GM13976 (cell line): ENCODE measurements at places on chromosomes 5 and 9.
A peak's percentile ranks its signal among the peaks of the same experiment; 100 is the strongest.

DNA sequence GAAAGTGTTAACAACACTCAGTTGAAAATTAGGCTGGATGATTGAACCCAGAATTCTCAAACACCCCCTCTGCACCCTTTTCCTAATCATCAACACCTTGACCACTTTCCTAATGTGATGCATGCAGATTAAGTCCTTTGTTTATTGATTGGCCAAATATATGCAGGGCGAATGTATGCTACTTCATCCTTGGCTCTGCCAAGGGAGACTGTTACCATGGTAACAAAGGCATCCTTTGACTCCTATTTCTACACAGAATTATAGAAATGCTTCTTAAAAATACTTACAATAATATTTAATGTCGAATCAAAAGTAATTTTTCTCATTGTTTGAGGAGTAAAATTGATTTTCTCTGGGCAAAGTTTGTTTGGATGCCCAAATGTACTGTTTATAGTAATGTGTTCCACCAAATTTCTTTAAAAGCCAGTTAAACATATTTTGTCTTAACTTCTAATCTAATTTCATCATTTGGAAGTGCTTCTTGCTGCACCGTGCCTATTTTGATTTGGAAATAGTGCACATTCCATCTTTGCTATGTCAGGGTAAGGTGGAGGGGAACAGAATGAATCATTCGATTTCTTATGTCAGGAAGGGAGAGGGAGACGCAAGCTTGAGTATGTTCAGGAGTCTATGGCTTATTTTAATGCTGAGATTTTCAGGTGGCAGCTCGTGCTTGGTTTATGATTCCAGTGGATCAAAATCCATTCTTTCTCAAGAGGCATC, 1384.3 kb upstream of the WWC1 start:
- DNase-seq, result no peak

DNA sequence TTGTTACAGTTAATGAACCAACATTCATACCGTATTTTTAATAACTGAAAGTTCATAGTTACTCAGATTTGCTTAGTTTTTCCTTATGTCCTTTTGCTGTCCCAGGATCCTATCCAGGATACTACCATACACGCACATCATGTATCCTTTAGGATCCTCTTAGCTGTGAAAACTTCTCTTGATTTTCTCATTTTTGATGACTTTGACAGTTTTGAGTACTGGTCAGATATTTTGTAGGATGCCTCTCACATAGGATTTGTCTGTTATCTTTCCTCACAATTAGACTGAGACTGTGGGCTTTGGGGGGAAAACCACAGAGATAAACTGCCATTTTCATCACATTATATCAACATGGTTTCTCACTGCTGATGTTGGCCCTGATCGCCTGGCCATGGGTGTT, 491.3 kb upstream of the TRPC7 start:
- no peak for DNase-seq

DNA sequence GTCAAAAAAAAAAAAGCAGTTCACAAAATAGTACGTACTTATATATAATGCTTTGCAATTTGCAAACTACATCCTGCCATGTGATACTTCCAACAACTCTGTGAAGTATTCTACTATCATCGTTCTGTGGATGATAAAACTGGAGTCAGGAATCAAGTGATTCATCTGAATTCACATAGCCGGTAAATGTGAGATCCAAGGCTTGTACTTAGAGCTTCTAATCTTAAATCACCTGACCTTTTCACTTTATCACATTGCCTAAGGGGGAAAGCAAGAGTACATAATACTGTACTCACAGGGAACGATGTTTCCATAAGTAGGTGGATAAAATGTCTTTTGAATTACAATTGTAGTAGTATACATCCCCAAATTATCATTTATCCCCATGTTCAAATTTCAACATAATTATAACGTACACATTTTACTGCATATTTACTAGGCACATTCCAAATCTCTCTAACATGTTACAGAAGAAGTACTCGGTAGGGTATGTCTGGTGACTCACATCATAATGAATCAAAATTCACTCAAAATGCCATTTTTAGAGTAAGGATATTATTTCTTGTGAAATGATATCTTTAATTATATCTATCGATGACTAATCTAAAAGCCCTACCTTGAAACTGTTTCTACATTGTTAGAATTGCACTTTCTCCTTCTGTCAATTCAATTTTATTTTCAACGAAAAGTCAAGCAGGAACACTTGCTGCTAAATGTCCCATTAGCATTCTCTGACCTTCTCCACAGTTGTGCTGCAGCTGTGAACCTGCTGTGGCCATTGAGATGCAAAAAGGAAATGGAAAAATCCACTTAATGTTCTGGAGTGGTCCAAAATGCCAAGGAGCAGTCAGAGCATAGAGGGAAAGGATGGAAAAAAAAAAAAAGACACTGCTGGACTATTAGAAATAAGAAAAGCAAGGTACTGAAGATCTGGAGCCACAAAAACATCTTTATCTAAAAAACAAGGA, 78.9 kb downstream of the OR2K2 start:
- DNase-seq, result no peak

- no peak for DNase-seq
Measured at GRCh38 chr9:111833941-111834340, 39.2 kb upstream of the SHOC1 start.

- DNase-seq, result no peak
Measured at GRCh38 chr5:359301-359897, 37.9 kb downstream of the AHRR start.

GRCh38 chr9:14383294-14383693, 69.4 kb upstream of the NFIB start:
- no peak for DNase-seq

GRCh38 chr5:3075309-3075708, 323.8 kb upstream of the IRX2 start:
- no peak for DNase-seq

DNA sequence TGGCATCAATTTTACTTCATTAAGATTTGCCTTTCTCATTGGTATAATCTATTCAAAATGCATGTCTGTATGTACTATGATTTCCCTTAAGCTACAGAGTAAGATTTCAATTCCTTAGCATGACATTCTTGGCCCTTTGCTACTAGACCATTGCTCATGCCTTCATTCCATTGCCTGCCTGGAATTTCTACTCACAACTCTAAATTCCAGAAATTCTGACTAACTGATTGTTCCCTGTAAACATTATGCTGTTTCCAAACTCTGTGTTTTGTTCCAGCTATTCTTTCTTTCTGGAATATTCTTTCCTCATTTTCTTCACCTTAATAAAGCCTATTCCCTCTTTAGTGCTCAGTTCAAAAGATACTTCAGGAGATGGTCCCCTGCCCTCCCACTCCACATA, 568.8 kb upstream of the SEMA6A start:
- no peak for DNase-seq

- no peak for DNase-seq
Measured at GRCh38 chr9:81312346-81312745, 377.0 kb downstream of the TLE1 start.

GRCh38 chr5:154997746-154998145, 15.8 kb upstream of the KIF4B start:
- DNase-seq, result no peak

DNA sequence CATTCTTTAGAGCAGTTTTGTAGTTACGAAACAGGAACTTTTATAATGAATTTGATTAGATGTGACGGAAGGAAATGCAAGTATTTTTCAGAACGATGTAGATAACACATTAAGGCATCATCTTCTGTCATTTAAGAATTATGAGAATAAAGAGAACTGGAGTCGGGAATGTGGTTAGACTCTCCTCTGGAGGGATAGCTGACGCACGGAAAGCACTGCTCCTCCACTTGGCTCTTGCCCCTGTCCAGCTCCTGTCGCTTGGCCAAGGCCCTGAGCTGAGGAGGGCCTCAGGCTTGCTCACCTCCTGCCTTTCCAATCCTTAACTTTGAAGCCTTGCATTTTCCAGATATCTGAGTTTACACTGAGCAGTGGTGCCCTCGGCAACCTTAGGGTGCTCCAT, 60.5 kb downstream of the MAP1B start:
- no peak for DNase-seq

DNA sequence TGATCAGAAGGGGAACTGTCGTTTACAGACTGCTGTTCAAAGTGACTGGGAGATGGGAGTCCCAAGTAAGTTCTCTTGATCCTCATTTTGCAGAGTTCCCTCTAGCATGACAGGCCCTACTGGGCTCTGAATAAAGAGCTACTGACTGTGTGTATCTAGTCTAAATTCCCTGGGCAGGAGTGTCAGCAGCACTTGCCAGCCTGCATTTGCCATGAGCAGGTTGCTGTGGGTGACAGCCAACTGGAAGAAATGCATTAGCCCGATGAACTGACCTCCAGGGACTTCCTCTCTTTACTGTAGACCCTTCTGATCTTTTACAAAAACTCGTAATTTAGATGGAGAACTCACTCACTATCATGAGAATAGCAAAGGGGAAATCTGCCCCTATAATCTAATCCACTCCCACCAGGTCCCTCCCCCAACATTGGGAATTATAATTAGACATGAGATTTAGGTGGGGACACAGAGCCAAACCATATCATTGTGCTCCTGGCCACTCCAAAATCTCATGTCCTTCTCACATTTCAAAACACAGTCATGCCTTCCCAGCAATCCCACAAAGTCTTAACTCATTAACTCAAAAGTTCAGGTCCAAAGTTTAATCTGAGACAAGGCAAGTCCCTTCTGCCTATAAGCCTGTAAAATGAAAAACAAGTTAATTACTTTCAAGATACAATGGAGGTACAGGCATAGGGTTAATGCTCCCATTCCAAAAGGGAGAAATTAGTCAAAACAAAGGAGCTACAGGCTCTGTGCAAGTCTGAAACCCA, 78.9 kb upstream of the CXCL14 start:
- no peak for DNase-seq

GRCh38 chr9:89625721-89626687, 21.2 kb downstream of the GADD45G start:
- no peak for DNase-seq

DNA sequence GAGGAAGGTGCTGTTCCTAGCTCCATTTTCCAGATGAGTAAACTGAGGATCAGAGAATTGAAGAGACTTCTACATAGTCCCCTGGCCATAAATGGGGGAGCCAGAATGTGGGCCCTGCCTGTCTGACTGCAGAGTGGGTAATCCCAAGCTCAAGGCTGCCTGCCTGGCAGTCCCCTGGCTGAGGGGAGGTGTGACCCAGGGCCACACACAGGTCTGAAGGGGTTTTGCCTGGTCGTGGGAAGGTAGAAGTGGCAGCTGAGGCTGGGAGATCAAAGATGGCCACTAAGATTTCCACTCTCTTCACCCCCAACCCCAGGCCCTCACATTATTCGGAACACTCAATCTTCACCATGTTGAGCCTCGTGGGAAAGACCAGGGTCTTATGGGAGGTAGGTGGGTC, 176.3 kb downstream of the MACROH2A1 start:
- no peak for DNase-seq

GRCh38 chr5:74567411-74567995, 73.0 kb downstream of the ENC1 start:
- no peak for DNase-seq

GRCh38 chr9:10008101-10008799, 604.6 kb downstream of the PTPRD start:
- DNase-seq, result no peak

DNA sequence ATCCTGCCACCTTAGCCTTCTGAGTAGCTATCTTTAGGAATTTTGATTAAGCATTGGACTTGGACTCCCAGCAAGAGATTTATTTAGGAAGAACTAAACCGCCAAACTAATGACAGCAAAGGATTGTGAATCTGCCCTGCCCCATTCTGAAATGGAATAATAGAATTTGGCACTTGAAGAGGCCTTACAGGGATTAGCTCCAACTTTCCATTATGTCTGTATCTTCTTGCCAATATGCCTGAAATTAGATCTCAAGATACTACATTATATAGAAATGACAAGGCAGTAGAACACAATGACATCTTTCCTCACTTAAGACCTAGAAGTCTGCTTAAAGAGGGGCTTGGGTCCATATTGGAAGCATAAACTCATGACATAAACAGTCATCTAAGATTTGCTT, 77.0 kb upstream of the DPYSL3 start:
- DNase-seq, result no peak

DNA sequence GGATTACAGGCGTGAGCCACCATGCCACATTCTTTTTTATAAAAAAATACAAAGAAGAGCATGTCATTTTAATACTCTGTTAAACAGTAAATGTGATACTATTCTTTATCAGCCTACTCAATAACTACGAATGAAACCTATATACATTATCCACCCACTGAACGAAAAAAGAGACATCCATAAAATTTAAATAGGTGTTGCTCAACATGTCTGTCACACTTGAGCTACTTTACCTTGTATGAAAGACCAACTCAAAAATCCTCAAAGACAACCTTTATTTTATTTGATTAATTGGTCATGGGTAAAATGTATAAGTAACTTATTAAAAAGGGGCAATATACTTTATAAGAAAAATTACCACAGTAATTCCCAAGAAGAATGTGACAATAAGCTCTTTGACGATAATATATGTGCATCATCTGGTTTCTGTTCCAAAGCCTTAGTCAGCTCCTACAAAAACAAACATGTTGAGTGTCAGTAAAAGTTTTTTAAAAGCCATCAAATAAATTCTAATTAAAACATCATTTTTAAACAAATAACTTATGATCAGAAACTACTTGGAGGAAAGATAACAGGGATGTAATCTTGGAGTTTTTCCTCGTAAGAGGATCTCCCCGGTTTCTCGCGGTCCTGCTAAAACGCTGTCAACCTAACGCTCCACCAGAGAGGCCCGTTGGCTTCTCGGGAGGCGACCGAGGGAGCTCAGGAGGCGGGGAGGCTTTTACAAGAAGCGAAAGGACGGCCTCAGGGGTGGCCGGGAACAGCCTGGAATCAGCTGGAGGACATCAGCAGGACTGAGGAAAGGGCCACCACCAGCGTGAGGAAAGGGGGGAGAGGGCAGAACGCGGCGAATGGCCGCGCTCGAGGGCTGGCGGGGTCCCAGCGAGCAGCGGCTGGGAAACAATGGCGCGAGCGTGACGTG, 13.5 kb upstream of the ANKRD18B start:
- peak; percentile 50 for DNase-seq

DNA sequence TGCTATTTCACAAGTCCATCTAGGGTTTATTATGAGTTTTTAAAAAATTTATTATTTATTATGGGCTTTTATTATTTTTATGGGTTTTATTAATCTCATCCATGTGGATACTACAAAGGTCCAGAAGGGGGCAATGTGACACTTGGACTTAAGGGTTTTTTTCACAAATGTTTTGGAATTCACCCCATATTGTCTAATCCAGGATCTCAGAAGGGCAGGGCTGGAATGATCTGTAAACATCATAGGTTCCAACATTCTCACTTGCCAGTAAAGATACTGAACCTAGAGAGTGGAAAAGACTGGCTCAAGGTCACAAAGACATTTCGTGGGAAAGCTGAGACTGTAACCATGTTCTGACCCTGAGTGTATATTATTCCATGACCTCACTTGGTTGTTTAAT, 35.6 kb downstream of the NIM1K start:
- DNase-seq, result peak; percentile 28
